ENCODE measurements at places on chromosomes 16 and 17.

- no peak for DNase-seq
These were observed 4.9 kb upstream of the CCNF start for GRCh38 chr16:2424061-2425007.

- DNase-seq = no peak
These were observed 58.9 kb downstream of the CES1 start for GRCh38 chr16:55773859-55774549.

DNA sequence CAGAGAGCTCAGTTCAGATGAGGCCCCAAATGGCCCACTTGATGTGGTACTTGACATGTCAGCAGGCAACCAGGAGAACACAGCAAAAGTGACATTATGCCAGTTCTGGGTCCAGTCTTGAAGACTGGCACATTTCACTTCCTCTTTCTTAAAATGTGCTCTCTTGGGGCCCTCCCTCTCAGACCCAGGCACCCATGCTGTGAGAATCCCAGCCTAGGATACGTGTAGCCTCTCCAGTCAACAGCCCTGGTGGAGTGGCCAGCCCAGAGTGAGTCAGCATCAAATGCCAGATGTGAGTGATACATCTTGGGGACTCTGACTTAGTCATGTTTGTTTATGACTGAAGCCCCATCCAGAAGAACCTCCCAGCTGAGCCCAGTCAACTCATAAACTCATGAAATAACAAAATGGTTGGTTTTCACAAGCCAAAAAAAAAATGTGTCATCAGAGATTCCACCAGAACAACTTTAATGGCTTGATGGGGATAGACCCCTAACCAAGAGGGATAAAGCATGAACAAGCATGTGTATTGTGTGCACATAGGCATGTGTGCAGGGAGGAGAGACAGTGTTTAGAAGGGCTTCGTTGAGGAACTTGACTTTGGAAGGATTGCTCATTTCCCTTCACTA, 82.5 kb upstream of the TNRC6C start:
- DNase-seq = peak; percentile 68

DNA sequence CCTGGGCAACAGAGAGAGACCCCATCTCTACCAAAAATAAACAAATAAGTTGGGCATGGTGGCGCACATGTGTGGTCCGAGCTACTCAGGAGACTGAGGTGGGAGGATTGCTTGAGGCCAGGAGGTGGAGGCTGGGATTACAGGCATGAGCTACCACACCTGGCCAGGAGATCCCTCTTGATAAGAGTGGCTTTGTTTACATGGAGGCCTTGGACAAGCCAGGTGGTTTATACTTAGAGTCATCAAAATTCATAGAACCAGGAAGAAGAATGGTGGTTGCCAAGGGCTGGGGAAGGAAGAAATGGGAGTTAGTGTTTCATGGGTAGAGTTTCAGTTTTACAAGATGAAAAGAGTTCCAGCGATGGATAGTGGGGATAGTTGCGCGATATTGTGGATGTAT, 8.8 kb upstream of the ZFP1 start:
- no peak for DNase-seq

DNA sequence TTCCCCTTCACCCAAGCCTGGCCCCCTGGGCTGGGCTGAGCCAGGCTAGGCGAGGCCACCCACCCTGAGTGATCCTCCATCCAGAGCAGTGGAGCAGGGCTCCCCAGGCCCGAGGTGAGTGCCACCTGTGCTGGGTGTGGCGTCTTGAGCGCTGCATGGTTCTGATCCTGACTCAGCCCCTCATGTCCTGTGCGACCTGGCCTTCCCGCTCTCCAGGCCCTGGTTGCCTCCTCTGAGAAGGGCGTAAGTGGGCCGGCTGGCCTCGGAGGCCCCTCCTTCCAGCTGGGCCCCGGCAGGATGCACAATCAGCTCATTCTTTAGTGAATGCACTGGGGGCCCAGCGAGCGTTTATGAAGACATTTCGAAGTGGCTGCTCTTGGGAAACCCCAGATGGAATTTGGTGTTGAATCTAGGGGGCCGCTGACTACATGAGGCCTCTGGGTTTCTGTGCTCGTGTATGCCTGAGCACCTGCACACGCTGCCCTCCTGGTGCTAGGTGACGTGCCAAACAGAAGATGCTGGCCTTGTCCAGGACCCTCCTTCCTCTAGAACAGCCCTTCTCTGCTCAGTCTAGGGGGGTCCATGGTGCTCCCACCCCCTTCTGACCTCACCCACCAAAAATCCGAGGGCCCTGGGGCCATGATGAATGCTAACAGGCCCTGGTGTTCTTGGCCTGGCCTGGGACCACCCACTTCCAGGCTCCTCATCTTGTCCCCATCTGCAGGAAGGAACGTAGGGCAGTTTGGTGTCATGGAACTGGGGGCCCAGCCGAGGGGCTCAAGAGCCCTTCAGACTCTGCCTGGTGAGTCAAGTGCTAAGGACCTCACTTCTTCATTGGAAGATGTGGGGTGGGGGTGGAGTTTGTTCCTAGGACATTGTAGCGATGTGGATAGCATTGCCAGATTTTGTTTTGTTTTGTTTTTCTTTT, 3.6 kb upstream of the TMEM92 start:
- no peak for DNase-seq

- no peak for DNase-seq
These were observed 244.4 kb downstream of the FTO start for GRCh38 chr16:53948326-53948725.

DNA sequence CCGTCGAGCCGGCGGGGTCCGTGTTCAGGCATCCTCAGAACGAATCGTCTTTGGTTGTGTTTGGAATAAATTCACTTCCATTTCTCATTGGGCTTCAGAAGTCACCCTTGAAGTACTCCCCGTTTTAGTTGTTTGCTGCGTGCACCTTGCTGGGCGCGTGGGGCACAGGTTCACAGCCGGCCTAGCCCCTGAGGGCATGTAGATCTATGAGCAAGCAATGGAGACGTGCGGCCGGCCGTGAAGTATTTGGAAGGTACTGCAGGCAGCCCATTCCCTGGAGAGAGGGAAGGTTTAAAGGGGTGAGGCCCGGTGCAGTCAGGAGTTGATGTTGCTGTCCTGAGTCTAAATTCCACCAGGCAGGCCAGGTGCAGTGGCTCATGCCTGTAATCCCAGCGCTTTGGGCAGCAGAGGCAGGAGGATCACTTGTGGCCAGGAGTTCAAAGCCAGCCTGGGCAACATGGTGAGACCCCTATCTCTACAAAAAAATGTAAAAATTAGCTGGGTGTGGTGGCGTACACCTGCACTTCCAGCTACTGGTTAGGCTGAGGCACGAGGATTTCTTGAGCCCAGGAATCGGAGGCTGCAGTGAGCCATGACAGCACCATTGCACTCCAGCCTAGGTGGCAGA, 714 bp downstream of the ACSF3 start:
- no peak for DNase-seq

- peak; percentile 64 for DNase-seq
These were observed 34.7 kb downstream of the SBK1 start for GRCh38 chr16:28326881-28327610.

GRCh38 chr16:19382887-19383816, 34.5 kb upstream of the TMC5 start:
- DNase-seq = no peak

Data from CD4-positive, alpha-beta T cell treated with Interleukin-1 beta for 1 hour (primary cell).